ENCODE measurements at places on chromosomes 3 and 15.

- no peak for DNase-seq
Measured at GRCh38 chr15:57079446-57079845, 161.0 kb downstream of the TCF12 start.

DNA sequence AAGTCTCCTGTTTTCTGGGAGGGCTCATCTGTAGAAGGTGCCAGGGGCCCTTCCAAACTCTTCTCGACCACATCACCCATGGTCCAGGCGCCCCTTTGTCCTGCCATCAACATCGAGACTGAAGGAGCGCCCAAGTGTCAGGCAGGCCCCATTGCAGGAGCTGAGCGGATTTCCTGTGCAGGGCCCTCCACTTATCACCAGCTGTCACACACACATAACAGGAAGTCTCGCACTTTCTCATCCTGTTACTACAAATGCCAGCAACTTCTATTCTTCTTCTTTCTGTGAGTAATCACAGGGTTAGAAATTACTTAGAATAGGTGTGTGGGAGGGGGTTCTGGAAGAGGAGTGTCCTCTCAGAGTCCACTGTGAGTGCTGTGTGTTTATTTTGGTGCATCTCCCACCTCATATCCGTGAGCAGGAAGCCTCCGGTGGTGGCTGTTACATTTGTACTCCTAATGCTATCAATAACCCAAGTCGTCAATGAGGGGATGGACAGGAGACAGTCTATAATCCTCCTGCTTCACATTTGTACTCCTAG lies at the start of gene KLHL6:
KLHL6 (minus strand) TSS at position 166 of the 541 bp plus-strand sequence; CDS start at position 113, 53 bp downstream.
- no peak for DNase-seq

DNA sequence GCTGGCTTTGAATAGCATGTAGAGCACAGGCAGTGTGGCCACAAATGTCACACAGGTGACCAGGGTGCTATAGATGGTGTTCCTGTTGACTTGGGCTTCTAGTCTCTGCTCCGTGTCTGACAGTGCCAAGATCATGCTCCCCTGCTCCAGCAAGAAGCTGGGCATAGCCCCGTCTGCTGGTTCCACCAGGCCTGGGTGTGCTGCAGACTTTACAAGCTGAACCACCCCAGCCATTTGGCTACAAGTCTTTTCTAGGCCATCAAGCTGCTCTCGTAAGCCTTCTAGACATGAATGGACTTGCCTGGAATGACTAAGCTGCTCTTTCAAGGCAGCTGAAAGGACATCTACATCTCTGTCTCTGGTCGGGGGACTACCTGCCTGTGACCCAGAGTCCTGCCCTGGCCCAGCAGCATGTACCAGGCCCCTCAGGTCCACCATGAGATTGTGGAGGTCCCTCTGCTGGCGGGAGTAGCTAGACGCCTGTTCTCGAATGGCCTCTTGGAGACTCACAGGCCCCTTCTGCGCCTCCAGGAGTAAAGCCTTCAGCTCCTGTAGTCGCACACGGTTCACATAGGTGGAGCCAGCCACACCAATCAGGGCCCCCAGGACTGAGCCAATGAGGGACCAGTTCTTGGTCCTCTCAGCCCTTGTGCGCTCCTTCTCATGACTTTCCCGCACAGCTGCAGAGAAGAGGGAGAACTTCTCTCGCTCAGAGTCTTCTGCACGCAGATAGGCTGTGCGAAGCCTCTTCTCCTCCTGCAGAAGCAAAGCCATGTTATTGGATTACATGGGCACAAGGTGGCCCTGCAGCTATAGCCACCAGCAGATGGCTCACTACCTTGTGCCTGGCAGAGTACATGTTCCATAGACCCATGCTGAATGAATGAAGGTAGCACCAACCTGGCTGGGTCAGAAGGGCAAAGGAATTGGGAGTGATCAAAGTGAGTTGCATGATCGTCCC lies 2.8 kb upstream of the PLXNB1 start:
- DNase-seq = no peak

GRCh38 chr15:85542895-85543331 lies 162.5 kb downstream of the AKAP13 start:
- DNase-seq = no peak

DNA sequence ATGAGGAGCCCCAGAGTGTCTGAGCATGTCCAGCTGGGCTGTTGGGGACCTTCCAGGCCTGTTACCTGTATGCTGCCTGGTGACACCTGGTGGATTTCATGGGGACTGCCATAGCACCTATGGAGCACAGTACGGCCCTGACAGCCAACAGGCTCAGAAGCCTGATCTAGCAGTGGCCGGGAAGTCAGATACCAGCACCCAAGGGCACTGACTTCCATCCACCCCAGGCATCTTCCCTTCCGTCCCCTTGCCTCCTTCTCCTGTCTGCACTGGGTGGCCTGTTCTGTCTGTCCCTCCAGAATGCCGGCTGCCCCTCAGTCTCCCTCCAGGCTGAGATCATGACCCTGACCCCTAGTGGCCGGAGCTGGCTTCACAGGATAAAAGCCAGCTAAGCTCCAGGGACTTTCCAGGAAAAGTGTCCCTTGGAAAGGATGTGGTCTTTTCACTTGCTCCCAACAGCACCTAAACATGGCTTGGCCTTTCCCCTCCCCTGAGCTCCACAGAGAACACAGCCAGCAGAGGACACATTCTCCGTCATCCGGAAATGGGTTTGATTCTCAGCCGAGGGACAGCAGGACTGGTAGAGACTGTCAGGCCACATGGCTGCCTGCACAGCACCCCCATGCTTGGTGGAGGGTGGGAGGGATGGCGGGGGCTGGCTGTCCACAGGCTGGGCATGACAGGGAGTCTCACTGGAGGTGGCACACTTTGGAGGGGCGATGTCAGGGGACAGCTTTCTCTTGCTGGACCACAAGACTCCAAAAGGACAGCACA lies 9.5 kb downstream of the RPS17 start:
- DNase-seq = peak; percentile 40

GRCh38 chr3:123633530-123633929 lies 48.7 kb upstream of the HACD2 start:
- DNase-seq = no peak

DNA sequence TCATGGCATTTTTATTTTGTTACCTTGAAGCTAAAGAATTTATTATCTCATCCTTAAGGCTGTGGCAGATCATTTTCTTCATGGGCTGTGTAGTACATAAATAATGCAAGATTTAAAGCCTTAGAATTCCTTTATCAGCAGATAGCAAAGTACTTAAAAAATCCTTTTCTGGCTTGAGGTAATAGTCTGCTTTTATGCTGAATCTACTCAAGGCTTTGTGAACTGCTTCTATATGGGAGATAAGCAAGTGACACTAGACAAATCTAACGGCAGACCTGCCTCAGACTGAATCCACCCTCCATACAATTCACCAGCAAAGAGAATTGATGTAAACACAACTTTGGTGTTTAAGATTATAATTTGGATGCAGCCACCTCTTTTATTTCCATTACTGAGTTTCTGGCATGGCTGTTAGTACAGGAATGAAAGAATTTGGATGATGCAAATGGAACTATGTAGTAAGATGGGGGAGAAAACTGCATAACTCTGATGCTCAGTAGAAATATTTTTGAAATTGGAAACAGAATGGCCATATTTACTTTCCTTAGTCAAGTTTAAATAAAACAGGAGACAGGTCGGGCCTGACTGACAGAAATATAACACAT lies 1121.5 kb downstream of the NAALADL2 start:
- peak; percentile 20 for DNase-seq

DNA sequence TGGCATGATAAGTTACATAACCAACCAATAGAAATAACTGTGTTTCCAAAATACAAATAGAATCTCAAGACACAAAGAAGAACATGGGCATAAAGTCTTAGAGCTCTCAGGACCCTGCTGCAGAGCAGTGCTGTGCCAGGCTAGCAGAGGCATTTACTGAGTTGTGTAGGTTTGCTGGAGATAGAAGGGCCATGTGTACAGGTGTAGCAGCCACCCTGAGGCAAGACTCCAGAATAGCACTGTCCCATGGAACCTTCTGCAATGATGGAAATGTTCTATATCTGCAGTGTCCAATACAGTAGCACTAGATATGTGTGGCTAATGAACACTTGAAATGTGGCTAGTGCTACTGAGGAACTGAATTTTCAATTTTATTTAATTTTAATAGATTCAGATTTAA lies 267.0 kb upstream of the UMPS start:
- DNase-seq = no peak

DNA sequence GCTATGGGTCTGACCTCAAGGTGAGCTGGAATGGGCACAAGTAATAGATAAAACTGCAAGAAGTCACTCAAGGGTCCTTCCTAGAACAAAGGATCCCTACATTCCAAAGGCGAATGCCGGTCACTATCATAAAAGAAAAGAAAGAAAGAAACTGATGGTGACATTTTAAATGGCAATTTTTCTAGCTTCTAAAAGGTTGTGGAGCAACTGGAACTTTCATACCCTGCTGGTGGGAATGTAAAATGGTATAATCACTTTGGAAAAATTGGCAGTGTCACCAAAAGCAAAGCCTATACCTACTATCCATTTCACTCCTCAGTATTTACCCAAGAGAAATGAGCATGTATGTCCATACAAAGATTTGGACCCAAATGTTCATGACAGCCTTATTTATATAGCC lies 4.2 kb downstream of the CCRL2 start:
- DNase-seq = no peak

- DNase-seq = no peak
Measured at GRCh38 chr15:48325400-48325799, 5.8 kb upstream of the DUT start.

DNA sequence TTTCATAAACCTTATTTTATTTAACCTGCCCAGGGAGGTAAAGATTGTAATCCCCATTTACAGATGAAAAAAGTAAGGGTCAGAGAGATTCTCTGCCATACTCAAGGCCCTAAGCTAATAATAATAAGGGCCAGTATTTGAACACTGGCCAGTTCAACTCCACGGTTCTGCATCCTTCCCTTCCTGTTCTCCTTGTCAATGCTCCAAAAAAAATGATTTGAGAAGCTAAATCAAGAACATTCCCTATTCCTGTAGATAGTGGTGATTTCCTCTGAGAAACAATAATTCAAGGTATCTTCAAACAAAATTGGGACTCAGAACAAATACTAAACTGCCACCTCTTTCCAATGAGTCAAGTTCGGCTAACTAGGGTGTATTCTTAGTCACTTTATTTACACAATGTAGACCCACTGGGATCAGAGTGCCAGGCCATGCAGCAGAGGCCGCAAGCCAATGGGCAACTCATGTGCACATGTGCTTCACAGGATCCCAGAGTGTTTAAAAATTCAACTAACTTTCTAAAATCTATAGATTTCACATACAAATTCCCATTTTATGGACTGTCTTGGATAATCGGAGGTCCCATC lies 459.6 kb upstream of the WNT5A start:
- no peak for DNase-seq

GRCh38 chr3:55692295-55692956 lies 205.3 kb upstream of the WNT5A start:
- no peak for DNase-seq

DNA sequence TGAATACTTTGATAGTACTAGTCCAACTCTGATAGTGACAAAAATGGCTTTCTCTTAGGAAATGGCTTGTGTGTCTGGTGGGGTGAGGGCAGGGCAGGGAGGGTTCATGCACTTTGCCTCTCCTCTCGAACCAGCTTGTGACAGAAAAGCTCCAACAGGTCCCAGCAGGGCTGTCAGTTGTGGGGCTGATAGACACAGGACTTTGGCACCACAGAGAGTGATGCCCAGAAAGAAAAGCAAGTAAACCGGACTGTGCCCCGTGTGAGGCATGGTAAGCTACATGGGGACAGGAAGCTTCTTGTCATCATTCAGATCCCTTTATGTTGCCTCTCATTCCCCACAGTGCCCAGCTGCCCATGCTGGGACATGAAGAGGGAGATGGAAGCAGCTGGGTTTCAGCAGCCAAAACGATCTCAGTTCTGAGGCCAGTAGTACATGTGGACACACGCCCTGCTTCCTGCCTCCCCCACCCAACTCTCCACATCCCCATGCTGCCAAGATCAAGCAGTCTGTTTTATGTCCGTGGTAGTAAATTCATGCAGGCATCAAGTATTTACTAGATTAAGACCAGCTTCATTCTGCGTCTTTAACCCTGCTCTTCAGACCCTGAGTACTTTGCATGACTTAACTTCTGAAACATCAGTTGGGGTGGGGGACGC lies 29.7 kb upstream of the LIPC start:
- no peak for DNase-seq

DNA sequence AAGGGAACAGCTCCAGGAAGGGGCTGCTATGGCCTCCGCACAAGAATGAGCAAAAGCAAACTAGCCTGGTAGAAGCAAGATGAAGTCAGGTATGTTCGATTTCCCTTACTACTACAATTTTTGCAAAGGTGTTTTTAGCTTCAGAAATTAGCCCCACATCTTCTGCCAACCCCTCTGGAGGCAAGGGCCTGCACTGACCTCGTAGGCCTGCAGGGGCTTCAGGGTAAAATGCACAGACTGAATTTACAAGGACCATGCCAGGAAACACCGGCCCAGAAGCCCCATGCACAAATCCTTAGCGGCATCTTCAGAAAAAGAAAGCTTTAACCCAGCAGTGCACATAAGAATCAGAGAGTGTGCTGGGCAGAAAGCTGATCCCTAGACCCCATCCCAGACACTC lies 53.0 kb downstream of the SLC6A1 start:
- DNase-seq = no peak

- no peak for DNase-seq
Measured at GRCh38 chr3:116302087-116302747, 143.1 kb downstream of the LSAMP start.

DNA sequence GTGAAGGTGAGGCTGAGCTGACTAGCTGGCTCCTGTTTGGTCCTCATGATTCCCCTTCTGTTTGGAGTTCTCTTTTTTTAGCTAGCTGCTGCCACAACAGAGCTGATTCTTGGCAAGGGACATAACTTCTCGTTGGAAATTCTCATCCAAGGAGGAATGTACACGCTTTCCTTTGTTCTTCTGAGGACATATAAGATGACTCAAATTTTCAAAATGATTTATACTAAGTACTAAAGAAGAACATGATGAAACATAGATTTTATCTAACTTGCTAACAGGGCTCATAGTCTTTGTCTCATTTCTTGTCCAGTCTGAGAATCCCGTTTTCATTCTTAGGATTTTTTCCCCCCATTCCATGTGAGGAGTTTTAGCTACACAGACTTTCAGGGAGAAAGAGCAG lies 2.9 kb upstream of the TFG start:
- no peak for DNase-seq

DNA sequence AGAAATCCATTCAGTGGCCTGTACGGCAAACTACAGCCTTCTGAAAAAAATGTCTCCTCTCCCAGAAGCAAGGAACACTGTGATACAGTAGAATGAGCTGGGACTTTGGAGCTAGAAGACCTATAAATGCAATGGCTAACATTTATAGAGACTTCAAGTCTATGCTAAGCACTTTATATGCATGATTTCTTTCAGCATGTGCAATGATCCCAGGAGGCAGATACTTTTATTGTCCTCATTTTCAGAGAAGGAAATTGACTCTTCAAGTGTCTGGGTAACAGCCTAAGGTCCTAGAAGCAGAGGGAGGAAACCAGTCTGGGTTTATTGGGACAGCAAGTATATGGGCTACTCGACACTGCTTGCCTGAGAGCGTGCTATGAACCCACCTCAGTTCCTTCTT lies 140.9 kb downstream of the ALDH1A2 start:
- DNase-seq = no peak
